ENCODE measurements at places on chromosomes 2 and 18.
A peak's percentile ranks its signal among the peaks of the same experiment; 100 is the strongest.

DNA sequence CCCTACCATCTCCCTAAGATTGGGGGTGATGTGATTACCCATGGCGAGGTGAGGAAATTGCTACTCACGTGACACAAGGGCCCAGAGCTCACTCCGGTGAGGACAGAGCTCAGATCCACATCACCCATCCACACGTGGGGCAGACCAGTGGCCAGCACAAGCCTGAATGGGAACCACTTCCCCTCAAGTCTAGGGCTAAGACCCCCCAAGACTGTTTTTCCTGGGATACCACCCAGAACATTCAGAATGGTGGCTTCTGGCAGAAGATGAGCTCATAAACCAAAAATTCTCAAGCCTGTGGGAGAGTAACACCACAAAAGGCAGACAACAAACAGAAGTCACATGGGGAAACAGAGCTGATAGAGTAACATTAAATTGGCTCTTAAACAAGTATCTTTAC lies 321.4 kb downstream of the ALK start:
- no peak for DNase-seq

DNA sequence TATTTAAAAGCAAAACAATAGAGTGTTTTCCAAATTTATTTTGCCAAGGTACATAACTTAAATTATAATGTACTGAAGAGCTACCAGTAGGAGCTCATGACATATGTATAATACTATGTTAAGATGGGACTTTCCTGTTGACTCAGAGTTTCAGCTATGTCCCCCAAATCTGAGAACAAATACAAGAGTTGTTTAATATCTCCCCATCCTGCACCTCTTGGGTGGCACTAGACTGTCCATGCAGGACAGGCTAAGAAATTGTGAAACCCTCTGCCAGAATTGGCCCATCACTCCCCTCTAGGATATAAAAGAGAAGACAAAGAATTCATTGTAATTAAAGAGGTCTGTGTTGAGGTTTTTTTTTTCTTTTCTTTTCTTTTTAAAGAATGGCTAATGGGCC lies 21.7 kb upstream of the CTAGE1 start:
- DNase-seq = no peak

GRCh38 chr2:120445449-120446143 lies 99.7 kb downstream of the INHBB start:
- no peak for DNase-seq

- no peak for DNase-seq
These were observed 19.9 kb downstream of the SH2D6 start for GRCh38 chr2:85438201-85439024.

DNA sequence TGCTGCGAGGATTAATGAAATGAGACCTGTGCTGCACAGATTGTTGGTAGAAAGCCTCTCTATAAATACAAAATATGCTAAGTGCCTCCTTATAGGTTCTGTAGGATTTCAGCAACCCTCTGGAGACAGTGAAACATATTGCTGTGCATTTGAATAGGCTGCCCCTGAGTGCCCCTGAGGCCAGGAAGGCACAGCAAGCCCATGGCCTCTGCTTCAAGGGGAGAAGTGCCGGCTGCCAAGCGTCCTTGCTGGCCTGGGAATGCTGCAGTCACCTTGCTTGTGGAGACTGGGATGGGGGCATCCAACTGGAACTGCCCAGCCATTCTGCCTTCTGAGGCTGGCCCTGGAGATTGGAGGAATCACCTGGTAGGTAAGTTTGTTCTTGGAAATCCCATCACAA lies 397.2 kb upstream of the SMIM21 start:
- no peak for DNase-seq

GRCh38 chr2:8984157-8984556 lies 19.3 kb downstream of the MBOAT2 start:
- DNase-seq = no peak

- DNase-seq = no peak
These were observed 211.5 kb downstream of the AGAP1 start for GRCh38 chr2:235705296-235705695.

DNA sequence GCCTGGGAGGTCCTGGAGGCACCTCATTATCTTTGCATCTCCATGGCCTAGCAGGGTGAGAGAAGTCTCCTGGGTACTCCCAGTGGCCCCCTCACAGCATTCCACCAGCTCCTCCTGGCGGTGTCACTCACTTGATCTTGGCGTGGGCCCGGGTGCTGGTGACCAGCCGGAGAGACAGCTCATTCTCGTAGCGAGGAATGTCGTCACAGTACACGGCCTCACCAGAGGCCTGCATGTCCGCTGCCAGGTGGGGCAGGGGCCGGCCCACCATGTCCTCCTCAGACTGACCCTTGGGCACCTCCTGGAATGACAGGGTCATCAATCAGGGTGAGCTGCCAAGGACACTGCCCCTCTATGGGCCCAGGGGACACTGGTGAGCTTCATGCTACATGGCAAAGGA lies 42.4 kb downstream of the XDH start:
- DNase-seq = no peak

- DNase-seq = peak; percentile 64
These were observed 50.4 kb upstream of the CTIF start for GRCh38 chr18:48488388-48488850.

DNA sequence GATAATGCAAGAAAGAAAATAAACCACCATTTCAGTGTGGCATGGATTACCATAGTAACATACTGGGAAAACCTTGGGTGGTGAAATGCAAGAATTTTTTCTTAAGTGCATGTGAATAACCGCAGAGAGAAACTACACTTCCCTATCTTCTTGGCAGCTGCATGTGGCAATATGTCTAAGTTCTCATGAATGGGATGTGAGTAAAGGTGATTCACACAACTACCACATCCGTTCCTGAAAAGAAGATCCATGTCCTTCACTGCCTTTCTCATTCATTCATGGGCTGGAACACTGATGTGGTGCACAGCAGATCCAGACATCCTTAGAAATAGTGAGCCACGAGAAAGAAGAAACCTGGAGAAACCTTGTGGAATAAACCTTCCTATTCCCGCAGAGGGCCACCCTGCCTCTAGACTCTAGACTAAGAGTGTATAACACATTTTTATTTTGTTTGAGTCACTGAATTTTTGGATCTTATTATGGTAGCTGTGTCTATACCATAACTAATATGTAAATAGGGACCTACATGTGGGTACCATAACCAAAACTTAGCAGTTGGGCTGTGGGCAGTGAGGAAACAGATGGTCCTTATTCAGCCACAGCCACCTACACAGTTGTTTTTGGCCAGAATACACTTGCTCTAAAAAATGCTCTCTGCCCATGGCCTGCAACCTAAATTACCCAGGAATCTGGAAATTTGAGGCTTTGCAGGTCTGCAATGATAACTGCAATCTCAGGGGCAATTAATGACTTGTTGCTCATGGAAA lies 573.3 kb downstream of the LRP1B start:
- DNase-seq = peak; percentile 31

DNA sequence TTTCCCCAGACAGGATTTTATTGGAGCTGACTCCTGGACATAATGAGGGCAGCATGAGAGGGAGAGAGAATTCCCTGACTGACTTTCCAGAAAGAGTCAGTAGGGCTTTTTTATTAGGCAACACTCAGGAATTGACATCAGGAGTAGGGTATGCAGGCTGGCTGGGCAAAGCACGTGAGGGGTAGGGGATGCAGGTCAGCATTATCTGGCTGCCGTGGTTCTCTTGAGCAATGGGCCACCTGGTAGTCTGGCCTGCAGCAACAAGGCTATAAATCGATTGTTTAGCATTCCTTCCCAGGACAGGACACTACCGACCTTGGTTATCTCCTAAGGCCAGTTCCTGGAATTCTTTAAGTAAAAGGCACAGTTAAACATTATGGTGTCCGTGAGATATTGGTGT lies 160.8 kb upstream of the AGAP1 start:
- no peak for DNase-seq

DNA sequence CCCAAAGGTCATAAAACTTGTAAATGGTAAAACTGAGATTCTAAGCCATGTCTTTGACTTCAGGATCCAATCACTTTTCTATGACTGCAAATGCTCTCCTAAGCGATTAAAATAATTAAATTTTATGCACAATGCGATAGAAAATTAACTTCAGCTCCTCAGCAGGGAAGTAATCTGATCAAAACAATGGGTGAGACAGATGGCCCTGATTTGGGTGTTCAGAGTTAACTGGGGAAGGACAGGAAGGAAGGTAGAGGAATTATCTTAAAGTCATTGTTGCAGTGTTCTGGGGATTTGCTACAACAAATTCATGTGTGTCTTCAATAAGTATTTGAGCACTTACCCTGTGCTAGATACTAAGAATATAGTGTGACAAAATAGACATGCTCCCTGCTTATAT lies 446.0 kb upstream of the MEX3C start:
- no peak for DNase-seq

- peak; percentile 98 for DNase-seq
These were observed 21.5 kb upstream of the TXNL4A start for GRCh38 chr18:80009661-80010550.

- no peak for DNase-seq
These were observed 127.1 kb downstream of the SRBD1 start for GRCh38 chr2:45483997-45484396.

- DNase-seq = no peak
These were observed 14.5 kb downstream of the ATG16L1 start for GRCh38 chr2:233265899-233266431.

DNA sequence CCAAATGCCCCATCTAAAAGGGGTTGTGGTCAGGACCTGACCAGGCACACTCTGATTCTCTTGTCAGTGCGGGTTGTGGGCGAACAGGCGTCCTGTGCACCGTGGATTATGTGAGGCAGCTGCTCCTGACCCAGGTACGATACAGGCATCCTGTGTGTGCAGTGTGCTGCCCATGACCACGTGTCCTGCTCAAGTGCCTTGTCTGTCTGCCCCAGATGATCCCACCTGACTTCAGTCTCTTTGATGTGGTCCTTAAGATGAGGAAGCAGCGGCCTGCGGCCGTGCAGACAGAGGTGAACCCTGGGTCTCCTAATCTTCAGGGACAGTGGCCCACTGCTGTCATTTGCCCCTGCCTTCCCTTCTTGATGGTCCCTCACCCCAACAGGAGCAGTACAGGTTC lies 14.6 kb downstream of the PTPN18 start:
- no peak for DNase-seq

- no peak for DNase-seq
These were observed 168.9 kb downstream of the UPP2 start for GRCh38 chr2:158270536-158270935.

DNA sequence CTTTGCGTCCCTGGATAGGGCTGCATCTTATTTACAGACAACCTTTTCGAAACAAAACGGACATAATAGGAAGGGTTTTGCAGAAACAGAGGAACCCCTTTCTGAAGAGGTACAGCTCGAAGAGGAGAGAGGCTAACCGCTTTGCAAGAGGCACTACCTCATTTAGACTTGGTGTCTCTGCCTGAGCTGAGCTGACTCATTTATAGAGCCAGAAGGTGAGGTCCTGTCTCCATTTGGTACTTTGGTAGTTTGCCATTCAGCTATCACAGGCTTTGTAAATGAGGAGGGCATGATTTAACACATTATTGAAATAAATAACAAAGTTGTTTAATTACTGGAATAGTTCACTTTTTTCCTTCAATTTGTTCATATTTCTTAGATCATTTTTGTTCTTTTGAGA lies 2.2 kb upstream of the NXPH2 start:
- DNase-seq = no peak

- no peak for DNase-seq
These were observed 259.6 kb downstream of the NUP35 start for GRCh38 chr2:183383854-183384253.

DNA sequence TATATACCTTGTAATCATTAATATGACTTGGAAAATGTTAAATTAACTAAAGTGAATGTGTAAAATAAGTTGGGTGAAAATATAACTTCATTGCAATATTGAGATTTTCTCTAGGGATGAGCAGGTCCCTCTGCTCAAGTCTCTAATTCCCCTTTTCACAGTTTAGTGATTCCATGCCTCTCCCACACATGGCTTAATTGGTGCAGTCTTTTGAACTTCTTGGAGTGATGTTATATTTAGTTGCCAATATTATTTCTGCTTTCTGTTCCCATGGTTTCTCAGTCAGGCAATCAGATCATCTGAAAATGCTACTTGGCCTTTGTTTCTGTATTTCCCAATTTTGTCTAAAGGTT lies 233.7 kb upstream of the SPOPL start:
- DNase-seq = no peak

Measured in stromal cell of bone marrow (primary cell).